NCI-H226 (cell line): ENCODE measurements at places on chromosomes 13 and 19.

DNA sequence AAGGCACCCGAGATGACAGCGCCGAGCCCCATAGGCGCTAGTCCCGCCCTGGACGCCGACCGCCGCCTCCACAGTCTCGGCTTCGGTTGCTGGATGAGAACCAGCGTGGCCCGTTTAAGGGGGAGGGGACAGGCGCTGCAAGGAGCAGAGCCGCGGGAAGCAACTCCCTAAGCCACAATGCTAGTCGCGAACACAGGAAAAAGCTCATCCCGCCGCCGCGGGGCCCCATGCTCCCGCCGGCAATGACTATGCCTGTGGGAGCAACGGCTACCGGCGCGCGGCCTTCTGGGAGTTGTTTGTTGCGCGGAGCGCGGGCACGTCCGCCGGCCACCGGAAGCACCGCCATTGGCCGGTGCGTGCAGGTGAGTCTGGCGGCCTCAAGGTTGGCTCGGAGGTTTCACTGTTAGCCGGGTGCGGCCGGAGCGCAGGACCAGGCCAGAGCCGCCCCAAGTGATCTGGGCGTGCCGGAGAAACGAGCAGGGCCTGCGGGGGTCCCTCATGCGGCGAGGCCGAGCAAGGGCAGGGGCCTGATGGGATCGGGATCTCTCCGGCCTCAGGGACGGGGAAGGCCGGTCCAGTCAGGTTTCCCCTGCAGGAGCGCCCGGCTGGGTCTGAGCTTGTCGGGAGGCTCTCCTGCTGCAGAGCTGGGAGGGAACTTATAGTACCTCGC is at the start of gene ZNF544:
Gene ZNF544 (plus strand): TSS at position 330 of the 670 bp plus-strand sequence. CDS start 15,110 bp downstream, outside the sequence.
- peak; percentile 84 for DNase-seq

DNA sequence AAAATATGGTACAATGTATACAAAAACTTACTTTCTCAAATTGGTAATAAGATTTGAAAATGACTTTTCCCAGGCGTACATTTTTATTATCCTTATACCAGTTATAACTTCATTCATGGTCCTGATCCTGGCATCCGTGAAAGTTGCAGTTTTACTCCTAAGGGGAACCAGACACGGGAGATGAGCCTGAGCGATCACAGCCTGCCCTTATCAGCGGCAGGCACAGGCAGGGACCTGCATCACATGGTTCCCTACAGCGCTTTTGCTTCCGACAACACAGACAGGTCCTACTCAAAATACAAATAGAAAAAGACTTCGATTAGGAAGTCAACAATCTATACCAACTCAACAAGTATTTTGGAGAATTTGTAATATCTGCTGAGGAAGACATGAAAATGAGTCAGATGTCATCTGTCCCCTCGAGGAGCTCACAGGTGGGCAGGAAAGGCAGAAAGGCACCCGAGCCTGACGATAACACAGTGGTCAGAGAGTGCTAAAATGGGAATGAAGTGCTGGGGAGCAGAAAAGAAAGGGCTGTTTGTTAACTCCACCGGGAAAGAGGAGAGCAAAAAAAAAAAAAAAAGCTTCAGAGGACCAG is 93.4 kb downstream of the ABCC4 start:
- no peak for DNase-seq

GRCh38 chr13:112576191-112576590 is 11.8 kb downstream of the TUBGCP3 start:
- no peak for DNase-seq

DNA sequence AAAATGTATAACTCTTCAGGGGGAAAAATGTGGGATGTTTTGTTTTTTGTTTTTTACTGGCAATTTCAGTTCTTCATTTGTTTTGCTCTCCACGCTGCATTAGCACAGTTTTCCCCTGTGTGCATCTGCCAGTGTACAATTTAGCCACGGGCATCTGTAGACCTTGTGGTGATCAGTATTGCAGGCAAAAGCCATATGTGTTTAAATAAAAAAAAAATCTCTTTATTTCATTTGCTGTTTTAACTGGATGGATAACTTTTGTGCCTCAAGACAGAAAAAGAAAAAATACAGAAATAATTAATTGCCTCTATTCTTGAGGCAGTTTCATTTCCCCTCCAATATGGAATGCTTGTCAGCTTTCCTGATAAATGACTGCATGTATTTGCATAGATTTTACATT is 7.9 kb upstream of the MAB21L1 start:
- DNase-seq: no peak

- no peak for DNase-seq
Measured at GRCh38 chr19:33947265-33947964, 150.7 kb downstream of the KCTD15 start.

DNA sequence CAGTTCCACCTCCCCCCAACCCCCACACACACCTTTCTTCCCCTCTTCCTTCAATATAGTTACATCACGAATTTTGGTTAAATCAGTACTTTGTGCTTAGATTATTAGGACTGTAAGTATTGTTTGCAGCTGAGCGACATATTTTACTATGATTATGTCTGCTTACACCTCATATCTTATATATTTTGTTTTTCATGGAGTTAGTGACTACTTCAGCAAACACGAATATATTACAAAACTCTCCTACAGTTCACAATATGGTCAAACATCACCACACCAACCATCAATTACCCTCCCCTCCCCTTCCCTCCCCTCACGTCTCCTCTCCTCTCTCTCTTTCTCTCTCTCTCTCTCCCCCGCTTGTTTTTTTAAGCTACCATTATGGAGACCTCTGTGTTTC is 152.9 kb downstream of the TBC1D4 start:
- DNase-seq: no peak

DNA sequence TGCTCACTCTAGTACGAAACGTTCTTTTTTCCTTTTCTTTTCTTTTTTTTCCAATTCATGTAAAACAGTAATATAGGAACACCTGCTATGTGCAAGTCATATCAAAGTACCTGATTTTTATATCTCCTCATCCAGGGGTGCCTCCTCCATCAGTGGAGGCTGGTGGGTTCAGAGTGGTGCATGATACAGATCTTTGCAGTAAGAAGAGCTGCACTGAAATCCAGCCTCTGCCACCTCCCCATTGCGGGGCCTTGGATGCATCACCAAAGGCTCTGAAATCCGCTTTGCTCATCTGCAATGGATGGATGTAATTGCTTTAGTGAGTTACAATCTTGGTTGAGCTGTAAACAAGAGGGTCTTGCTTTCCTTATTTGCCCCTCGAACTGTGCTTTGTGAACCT is 38.3 kb downstream of the GPR12 start:
- no peak for DNase-seq

DNA sequence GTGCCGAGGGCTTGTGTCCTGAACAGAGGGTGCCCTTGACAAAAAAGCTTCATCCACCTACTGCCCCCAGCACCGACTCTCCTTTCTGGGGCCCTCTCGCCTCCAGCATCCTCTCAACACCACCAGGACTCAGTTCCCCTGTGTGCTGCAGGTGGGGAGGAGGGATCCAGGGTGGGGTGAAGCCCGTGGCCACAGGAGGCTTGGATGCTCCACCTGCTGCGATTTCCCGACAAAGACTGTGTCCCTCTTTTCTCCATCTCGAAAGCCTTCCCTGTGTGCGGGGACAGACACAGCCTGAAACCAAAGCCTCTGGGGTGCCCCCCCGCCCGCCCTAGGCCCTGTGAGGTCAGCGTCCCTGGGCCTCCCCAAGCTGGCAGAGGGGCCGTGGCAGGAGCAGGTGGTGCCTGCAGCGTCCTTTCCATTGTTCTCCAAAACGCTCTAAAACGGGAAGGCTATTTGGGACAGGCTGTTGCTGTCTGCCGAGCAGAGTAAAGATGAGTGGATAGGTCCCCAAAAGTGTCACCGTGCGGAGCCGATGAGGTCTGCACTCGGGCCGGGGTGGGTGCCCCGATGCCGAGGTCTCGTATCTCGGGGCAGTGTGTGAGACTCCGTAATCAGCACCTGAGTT is 185.7 kb downstream of the PTPRS start:
- no peak for DNase-seq

- DNase-seq: no peak
Measured at GRCh38 chr13:44278166-44278565, 95.5 kb upstream of the SERP2 start.

DNA sequence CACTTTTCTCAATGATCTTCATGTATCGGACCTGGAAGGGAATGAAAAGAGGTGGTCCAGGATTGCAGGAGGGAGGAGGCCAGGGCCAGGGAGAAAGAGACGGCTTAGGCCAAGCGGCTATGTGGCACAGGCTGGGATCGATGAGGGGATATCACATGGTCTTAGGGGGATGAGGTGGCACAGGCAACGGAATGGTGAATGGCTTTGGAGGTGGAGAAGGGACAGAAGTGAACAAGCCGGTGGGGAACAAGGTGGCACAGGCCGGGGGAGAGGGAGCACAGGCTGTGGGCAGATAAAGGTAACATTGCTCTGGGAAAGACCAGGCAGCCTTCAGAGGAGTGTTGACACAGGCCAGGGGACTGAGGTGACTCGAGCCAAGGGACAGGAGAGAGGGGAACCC is 5.7 kb upstream of the CDKN2D start:
- no peak for DNase-seq

- DNase-seq: no peak
Measured at GRCh38 chr13:97659602-97660001, 225.6 kb downstream of the RAP2A start.

- DNase-seq: no peak
Measured at GRCh38 chr19:53538378-53539109, 599 bp downstream of the ZNF331 start.

GRCh38 chr19:30969591-30969990 is 379.6 kb downstream of the TSHZ3 start:
- no peak for DNase-seq

DNA sequence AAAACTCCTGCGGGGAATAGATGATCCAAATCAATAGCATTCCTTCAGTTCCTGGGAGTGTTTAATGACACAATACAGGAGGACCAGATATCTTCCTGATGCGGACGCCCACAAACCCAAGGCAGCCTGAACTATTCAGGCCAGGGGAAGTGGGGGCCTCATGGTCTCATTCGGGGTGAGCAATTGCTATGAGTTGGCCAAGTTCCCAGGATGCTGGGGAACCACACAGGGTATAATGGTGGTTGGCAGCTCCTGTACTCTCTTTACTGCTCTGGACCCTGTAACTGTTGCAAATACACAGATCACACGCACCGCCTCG is 401.2 kb downstream of the IRS2 start:
- peak; percentile 70 for DNase-seq

- DNase-seq: no peak
Measured at GRCh38 chr19:4660181-4660791, 9.9 kb downstream of the MYDGF start.

- DNase-seq: no peak
Measured at GRCh38 chr13:94305934-94306333, 173.5 kb downstream of the DCT start.
